Breast epithelium (tissue), 4 donors: ENCODE measurements at places on chromosomes 13 and 19.

DNA sequence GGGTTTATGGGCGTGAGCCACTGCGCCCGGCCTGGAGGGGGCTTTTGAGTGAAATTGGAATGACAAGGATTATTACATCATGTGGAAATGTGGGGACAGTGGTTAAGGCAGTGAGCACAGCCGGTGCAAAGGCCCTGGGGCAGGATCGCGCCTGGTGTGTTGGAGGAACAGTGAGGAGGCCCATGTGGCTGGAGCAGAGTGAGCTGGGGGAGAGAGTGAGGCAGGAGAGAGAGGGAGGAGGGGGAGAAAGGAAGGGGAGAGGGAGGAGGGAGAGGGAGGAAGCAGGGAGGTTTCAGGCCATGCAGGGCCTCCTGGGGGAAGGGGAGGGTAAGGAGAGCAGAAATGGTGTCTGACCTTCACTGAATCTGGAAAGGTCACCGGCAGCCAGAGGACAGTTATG lies 11.3 kb upstream of the CELF5 start:
- no peak for DNase-seq

DNA sequence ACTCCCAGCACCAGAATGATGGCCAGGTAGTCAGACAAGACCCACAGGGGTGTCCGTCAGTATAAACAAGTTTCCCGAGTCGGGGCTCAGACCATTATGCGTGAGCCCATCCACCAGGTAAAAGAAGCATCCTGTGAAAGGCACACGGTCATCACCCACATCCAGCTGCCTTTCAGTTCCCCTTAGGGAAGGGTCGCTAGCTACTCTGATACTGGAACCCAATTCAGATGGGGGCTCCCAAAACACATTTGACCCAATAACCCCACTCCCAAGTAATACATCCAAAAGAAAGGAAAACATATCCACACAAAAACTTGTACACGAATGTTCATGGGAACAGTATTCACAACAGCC lies 66.8 kb downstream of the STK24 start:
- no peak for DNase-seq

DNA sequence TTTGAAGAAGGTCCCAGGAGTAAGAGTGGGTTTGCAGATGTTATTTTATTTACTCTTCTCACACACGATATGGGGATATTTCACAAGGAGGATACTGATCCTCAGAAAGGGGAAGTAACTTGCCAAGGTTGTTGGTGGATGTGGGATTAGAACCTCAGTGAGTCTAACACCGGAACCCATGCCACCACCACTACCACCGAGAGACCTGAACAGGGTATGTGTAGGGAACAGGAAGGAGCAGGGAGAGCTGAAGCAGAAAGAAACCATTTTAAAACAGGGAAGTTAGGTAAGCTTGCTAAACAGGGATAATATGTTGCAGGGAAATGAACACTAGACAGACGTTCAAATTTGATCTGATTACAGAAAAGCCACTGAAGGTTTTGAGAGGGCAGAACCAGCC lies 11.6 kb upstream of the CEACAM3 start:
- no peak for DNase-seq

GRCh38 chr19:38993271-38993670 lies 17.7 kb upstream of the FBXO17 start:
- DNase-seq, result no peak
